Activated CD4-positive, CD25-positive, alpha-beta regulatory T cell treated with anti-CD3 and anti-CD28 coated beads, Interleukin-2, amount 50 U/mL, for 72 hours (primary cell): ENCODE measurements at places on chromosomes 2 and 18.

GRCh38 chr18:74342416-74343043 is 26.9 kb downstream of the C18orf63 start:
- DNase-seq = no peak

DNA sequence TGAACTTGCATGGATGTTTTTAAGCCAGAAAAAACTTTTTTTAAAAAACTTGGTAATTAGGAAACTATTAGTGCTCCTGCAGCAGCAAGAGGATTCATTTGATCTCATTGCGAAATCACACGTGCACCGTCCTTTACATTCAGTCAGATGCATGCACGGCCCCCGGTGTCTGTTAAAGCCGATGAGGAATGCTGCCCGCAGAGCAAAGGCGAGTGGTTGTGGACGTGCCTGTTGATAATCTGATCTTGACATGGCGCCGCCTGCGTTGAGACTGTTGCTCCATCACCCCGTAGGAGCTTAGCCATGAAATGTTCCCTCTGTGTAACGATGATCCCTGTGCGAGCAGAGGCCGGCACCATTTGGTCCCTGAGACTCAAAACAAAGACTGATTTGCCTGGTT is 300.0 kb downstream of the GBX2 start:
- DNase-seq = no peak

GRCh38 chr2:103002954-103003353 is 241.1 kb downstream of the TMEM182 start:
- no peak for DNase-seq

- DNase-seq = no peak
Observed at GRCh38 chr18:1578505-1578904, 673.8 kb downstream of the ADCYAP1 start.

DNA sequence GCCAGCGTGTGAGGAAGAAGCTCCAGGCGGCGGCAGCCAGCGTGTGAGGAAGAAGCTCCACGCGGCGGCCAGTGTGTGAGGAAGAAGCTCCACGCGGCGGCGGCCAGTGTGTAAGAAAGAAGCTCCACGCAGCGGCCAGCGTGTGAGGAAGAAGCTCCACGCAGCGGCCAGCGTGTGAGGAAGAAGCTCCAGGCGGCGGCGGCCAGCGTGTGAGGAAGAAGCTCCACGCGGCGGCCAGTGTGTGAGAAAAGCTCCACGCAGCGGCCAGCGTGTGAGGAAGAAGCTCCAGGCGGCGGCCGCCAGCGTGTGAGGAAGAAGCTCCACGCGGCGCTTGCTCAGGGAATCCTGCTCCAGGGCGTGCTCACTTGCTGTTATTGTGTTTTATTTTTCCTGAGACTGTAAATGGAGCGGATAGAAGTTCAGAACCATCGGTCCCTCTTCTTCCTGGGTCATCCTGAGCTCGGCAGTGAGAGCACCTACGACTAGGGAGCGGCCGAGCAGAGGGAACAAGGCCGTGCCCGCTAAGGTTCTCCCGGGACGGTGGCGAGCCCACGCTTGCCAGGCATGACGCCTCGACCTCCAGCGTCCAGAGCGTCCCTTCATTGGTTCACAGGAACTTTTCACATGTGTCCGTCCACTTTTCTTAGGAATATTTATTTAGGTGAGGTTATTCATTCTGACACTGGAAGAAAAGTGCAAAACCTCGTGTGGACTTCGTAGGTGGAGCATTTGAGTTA is 94.2 kb downstream of the TMEM18 start:
- no peak for DNase-seq

DNA sequence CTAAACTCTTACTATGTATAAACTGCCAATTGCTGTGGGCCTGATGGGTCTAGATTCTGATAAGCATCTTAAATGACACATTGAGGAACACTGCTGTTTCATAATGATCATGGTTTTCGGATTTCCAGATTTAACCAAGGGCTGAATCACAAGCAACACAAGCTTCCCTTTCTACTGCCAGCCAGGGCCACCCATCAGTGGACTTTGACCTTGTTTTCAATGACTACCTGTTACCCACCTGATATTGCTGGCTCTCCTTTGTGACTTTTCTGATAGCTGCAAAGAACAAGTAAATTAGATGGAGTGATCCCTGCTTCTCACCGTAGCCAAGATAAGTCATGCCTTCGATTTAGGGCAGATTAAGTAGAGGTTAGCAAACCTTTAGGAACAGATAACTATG is 259.0 kb downstream of the PAX3 start:
- DNase-seq = no peak

DNA sequence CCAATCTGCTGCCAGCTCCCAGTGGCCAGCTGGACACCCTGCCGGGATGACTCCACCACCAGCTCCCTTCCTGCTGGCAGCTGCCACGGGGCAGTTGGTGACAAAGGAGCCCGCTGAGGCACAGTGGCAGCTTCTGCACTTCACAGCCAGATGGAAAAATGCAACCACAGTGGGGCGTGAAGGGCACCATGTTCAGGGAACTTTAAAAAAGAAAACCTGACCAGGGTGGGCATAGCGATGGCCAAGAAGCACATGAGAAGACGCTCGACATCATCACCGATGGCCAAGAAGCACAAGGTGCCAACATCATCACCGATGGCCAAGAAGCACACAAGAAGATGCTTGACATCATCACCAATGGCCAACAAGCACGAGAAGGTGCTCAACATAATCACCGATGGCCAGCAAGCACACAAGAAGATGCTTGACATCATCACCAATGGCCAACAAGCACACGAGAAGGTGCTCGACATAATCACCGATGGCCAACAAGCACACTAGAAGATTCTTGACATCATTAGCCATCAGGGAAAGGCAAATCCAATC is 243.5 kb downstream of the EIPR1 start:
- no peak for DNase-seq

DNA sequence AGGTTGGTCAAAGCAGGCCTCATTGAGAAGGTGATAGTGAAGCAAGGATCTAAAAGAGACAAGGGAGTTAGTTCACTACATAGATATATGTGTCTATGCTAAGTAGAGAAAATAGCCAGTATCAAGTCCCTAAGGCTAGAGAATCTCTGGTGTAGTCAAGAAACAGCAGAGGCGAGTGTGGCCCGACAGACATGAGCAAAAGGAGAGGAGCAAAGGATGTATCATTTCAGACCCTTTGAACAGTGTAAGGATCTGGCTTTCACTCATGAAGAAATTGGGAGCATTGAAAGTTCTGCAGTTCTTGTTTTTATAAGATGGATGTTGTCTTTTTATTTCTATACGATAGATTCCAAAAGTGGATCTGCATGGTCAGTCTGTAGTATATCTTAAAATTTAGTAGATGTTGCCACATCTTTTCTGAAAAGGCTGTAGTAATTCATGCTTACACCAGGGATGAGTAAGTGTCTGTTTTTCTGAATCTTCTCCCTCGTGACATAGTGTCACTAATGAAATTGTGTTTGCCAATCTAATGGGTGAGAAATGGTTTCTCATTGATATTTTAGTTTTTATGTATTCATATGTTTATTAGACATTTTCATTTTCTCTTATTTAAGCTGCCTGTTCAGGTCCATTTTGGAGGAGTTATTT is 18.8 kb downstream of the SP100 start:
- DNase-seq = no peak

DNA sequence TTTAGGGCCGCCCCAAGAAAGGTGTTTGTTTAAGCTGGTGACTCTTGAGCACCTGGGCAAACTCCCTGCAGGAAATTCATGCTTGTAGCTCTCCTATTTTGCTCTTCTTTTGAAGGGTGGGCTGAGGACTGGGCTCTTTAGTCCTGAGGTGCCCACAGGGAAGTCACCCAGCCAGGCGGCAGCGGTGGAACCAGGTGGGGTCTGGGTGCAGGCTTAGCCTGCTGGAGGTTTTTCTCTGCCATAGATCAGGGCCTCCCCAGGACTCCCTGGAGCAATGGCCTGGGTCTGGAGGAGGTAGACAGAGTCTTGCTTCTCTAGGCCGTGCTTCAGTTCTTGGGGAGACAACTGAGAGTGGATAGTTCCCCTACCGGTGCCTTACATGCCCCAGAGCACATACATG is 99.9 kb downstream of the CLIP4 start:
- no peak for DNase-seq

GRCh38 chr2:33810046-33810835 is 211.1 kb upstream of the FAM98A start:
- no peak for DNase-seq

- no peak for DNase-seq
Observed at GRCh38 chr2:104378853-104379374, 475.0 kb upstream of the POU3F3 start.

GRCh38 chr2:127655209-127656073 is 9.5 kb downstream of the GPR17 start:
- DNase-seq = no peak

- DNase-seq = no peak
Observed at GRCh38 chr2:107810734-107811133, 16.0 kb upstream of the RGPD4 start.

DNA sequence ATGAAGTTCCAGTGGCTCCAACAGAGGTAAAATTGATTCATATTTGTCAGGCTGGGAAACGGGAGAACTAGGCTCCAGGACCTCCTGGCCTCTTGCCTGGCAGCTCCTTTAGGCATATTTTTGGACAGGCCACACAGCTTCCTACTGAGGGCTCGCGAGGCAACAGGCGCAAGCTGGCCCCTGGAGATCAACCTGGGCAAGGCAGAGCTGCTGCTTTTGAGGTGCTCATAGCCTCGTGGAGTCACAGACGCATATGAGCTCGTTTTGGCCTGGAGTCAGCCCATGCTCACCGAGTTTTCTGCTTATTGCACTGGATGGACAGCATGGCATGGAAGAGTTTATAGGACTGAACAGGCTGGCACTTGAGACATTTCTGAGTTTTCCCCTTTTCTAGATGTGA is 97.7 kb downstream of the CAPN13 start:
- DNase-seq = no peak

DNA sequence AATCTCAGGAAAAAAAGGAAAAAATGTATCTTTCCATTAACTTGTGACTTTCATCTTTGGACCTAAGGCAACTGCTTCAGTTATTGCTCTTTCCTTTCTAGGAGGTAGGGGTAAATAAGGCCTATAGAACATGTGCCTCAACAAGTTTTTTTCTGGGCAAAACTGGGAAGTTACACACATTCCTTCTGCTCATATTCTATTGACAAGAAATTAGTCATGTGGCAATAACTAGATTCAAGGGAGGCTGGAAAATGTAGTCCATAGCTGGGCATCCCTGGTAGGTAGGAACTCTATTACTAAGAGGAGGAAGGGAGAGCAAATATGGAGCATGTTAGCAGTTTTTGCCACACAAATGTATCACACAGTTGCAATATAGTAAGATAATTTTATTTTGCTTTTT is 37.7 kb upstream of the NEMP2 start:
- no peak for DNase-seq

GRCh38 chr2:99707592-99707991 is 217.8 kb upstream of the REV1 start:
- no peak for DNase-seq

GRCh38 chr2:120682654-120683053 is 53.0 kb upstream of the GLI2 start:
- no peak for DNase-seq

DNA sequence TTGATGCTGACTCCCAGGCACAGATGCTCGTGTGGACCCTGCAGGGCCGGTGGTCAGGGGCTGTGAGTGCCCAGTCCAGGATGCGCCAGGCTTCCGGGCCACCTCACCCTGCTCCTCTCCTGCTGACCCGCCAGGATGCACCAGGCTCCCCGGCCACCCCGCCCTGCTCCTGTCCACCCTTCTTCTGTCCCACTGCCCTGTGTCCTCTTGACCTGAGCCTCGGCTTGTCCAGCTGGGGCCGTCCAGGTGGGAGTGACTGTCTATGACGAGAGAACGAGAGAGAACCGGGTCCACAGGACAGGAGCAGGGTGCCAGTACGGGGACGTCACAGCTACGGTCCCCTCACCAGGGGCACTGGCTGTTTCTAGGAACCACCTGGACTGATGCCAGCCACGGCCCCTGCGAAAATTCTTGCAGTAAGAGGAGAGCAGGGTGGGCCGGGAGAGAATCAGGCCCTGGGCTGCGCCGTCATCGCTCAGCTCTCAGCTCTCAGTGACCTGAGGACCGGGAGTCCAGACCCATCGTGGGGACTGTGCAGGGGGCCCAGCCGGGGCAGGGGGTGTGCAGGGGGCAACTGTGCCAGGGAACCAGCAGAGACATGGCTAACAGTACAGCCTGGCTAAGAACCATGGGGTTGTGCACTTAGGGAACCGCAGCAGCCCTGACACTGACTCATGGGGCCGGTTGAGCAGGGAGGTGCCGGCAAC is 12.9 kb upstream of the NFATC1 start:
- peak; percentile 22 for DNase-seq

- DNase-seq = no peak
Observed at GRCh38 chr18:7662866-7663265, 95.8 kb downstream of the PTPRM start.

DNA sequence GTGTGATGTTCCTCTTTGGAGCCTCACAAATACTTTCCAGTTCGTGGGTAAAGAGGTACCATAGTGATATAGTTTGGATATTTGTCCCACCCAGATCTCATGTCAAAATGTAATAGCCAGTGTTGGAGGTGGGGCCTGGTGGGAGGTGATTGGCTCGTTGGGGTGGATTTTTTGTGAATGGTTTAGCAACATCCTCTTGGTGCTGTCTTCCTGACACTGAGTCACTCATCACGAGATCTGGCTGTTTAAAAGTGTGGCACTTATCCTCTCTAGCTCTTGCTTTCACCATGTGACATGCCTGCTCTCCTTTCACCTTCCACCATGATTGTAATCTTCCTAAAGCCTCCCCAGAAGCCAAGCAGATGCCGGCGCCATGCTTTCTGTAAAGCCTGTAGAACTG is 3.0 kb upstream of the CCDC93 start:
- DNase-seq = no peak

DNA sequence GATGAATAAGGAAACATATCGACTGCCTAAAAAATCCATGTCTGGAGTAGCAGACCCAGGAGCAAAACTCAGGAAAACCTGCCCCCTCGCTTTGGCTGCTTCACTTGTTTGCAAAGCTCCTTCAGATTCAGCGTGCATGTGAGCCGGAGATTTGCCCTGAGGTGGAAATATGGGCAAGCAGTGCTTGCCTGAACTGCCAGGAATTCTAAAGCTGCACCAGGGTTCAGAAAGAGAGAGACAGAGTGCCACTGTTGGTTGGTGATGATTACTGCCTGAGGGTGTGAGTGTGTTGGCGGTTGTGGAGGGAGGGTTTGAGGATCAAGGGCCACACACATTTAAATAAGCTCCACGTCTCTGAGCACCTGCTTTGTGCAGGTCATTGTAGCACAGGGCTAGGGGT is 139.6 kb upstream of the RGPD4 start:
- DNase-seq = no peak
